Activated naive CD4-positive, alpha-beta T cell treated with Interleukin-2 at 50 U/mL for 16 hours (primary cell): ENCODE measurements at places on chromosomes 2 and 18.

DNA sequence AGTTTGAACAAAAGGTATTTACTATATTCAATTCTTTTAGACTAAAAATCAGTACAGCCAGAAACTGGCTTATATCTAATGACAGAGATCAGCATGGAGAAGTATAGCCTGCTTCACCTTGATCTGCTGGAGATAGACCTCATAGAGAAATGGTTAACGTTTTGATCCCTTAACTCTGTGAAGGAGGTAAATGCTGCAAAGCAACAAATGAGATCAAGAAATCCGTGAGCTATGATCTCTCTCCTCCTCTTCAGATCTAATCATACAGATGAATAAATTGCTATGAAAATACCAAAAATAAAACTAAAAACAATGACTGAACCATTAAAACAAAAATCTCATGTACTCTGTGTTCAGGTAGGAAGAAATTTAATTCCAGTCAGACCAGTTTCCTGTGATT lies 42.8 kb downstream of the KLHL14 start:
- no peak for DNase-seq

DNA sequence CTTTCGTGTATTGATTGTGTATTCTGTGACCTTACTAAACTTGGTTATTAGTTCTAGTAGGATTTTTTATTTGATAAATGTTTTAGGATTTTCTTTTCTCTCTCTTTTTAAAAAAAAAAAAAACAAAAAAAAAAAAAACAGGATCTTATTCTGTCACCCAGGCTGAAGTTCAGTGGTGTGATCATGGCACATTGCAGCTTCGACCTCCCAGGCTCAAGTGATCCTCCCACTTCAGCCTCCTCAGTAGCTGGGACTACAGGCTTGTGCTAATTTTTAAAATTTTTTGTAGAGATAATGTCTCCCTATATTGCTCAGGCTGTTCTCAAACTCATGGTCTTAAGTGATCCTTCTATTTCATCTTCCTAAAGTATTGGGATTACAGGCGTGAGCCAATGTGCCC lies 19.0 kb downstream of the TTLL4 start:
- no peak for DNase-seq

- DNase-seq = no peak
Measured at GRCh38 chr18:49669403-49669802, 107.5 kb downstream of the LIPG start.

DNA sequence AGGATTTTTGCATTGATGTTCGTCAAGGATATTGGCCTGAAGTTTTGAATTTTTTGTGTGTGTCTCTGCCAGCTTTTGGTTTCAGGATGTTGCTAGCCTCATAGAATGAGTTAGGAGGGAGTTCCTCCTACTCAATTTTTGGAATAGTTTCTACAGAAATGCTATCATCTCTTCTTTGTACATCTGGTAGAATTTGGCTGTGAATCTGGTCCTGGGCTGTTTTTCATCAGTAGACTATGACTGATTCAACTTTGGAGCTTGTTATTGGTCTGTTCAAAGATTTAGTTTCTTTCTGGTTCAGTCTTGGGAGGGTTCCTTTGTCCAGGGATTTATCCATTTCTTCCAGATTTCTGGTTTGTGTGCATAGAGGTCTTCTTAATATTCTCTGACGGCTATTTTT lies 166.7 kb downstream of the ST6GAL2 start:
- no peak for DNase-seq

GRCh38 chr2:239910851-239911640 lies 114.1 kb downstream of the NDUFA10 start:
- no peak for DNase-seq

- no peak for DNase-seq
Measured at GRCh38 chr2:113834051-113834730, 55.7 kb upstream of the ACTR3 start.

- no peak for DNase-seq
Measured at GRCh38 chr2:55926974-55927373, 3.4 kb upstream of the EFEMP1 start.

DNA sequence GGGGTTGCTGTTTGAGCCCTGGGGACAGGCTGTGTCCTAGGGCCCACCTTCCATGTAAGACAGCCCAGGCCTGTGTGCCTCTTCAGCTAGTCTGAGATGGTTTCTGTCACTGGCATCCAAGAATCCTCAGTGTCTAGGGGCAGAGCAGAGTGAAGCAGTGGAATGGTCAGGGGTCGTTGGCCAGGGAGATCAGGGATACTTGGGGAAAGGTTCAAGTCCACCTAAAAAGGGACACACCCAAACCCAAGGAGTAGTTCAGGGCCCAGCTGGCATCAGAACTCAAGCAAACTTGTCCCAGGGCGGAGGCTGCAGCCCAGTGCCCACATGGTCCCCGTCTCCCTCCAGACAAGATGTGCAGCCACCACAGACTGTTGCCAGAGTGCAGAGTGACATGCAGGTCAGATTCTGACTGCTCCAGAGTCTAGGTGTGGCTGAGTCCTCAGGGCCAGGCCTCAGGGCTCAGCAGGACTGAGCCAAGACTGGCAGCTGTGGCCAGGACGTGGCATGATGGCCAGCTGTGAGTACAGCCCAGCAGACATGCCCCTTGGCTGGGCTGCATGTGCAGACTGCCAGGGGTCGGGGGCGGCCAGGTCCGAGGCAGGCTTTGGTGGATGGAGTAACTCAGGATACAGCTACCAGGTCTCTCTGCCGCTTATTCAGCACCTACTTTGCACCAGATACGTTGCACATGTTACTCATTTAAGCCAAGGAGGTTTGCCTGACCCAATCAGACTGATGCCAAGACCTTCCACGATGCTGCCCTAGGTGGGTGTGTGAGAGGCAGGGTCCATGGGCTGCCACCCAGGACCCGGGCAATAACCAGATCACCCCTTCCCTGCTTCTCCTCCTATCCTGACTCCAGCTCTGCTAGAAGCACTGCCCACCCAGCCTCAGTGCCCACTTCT lies 146.6 kb downstream of the SMAD7 start:
- no peak for DNase-seq
